Anterior cingulate cortex (tissue), 58 donors: ENCODE measurements at places on chromosomes 12 and 14.

GRCh38 chr14:27995691-27996090 lies 770.9 kb upstream of the FOXG1 start:
- no peak for DNase-seq

- no peak for DNase-seq
Observed at GRCh38 chr14:97298331-97298730, 501.1 kb downstream of the VRK1 start.

DNA sequence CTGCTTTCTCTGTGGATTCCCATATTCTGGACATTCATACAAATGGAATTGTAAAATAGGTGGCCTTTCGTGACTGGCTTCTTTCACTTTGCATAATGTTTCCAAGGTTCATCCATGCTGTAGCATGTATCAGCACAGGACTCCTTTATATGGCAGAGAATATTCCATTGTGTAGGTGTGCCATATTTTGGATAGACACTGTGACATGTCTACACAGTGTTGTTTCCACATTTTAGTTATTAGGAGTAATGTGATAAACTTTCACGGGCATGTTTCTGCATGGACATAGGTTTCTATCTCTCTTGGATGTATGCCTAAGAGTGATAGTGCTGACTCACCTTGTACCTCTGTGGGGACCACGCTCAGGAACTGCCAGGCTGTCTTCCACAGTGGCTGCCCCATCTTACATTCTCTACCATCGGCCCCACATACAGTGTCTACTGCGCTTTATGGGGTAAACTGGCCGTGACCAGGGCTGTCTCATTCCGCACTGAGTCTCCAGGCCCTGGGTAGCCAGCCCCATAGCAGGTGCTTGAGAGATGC lies 7.1 kb upstream of the KRT84 start:
- no peak for DNase-seq

- peak; percentile 80 for DNase-seq
Observed at GRCh38 chr12:110079477-110080400, 31.4 kb upstream of the C12orf76 start.

DNA sequence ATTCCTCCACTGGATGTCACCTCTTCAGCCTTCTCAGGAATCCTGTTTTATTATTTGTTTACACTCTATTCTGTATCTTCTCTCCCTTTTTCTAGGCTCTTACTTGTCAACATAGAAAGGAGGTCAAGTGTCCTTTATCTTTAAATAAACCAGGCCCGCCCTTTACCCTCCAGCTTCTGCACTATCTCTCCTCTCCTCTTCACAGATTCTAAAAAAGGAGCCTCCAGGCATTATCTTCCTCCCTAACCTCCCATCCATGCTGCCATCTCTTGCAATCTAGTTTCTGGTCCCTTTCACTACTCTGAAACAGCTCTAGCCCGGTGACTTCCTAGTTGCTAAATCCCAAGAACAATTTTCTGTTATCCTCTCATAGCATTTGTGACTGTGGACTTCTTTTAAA lies 24.1 kb upstream of the ARID2 start:
- DNase-seq: no peak

GRCh38 chr12:122394626-122395194 lies 27.8 kb downstream of the CLIP1 start:
- no peak for DNase-seq

- DNase-seq: no peak
Observed at GRCh38 chr12:101051901-101052550, 158.0 kb downstream of the SLC5A8 start.

- DNase-seq: peak; percentile 82
Observed at GRCh38 chr14:104694475-104694950, 5.1 kb downstream of the INF2 start.

DNA sequence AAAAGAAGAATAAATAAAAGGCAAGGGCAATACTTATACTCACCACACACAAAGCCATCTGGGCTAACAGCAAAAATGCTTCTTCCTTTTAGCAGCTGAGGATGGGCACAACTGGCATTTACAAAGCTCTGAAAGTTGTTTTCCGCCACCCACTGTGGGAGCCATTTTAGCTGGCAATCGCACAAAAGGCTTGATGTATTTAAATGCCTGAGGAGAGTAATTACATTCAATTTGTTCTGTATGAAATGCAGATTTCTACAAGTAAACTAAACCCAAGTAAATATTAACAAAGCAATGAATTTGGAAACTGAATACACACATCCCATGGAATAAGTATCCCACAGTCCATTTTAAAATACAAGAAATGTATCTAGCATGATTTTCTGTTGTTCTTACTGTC lies 37.5 kb downstream of the LRIG3 start:
- no peak for DNase-seq

DNA sequence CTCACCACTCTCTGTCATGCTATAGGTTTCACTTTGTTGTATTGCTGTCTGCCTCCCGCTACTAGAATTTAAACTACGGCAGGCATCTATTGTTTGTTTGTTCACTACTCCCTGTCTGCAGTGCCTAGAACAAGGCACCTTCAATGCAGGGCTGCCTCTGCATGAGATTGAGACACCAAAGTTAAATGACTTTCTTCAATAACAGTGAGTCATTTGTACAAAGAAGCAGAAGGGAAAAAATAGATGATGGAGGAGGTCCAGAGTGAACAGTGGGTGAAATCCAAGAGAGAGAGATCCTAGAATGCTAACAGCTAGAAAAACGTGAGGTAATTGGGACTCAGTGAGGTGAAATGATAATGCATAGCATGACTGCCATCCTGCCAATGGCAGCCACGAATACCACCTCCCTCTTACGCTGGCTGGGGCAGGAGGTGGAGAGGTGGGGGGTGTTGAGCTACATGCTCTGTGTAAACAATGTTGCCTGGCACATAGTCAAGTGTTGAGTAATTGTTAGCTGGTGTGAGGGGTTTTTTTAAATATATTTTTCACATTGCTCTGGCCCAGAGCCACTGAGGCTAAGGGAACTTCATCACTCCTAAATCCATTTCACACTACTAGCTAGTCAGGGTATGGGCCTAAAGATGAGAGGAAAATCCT lies 367.6 kb downstream of the RPS29 start:
- no peak for DNase-seq

- DNase-seq: no peak
Observed at GRCh38 chr12:112172556-112173324, 47.4 kb downstream of the TRAFD1 start.
